SJSA1 (cell line): ENCODE measurements at places on chromosomes 1 and 21. TPM values are rescaled to one million over a fixed set of nuclear protein-coding genes. Genes with fewer than 3 reads are reported as not detected.

DNA sequence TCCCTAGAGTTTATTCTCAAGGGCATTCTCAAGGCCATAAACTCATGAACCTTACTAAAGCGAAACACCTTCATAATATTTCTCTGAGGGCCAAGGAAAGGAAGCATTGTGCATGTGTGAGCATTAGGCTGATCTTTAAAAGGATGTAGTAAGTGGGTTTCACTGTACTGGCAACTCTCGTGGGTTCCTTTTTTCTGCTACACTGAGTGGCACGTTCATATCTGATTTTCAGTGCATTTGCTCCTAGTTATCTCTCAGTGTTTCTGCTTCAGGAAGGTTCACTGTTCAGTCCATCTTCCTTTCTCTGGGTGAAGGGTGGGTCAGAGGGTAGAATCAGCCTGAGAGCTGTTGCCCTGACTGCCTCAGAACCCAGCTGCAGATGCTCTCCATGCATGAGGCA, 192.8 kb upstream of the ADGRL2 start:
- DNase-seq: no peak

GRCh38 chr1:234856845-234857245, 246.9 kb upstream of the IRF2BP2 start:
- DNase-seq: no peak

The RUNX3 gene
- total RNA-seq: 7.3 and 8.8 TPM in 2 replicates

The SPRR2F gene
- not detected in 2 replicates for total RNA-seq

DNA sequence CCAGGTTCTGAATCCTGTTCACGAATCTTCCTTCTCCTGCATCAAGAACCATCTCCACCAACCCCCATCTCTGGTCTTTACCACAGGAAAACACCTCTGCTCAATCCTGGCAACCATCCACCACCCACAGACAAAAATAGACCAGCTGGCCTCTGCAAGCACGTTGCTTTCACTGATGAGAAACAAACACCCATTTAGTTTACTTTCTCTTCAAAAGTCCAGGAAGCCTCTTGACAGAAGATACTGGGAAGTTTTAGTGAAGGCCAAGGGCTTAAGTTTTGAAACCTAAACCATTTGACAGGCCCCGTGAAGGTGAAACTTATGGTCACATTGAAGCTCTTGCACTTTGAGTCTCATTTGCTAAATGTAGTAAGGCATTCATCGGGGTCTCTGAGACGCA, 122.6 kb upstream of the PPP2R5A start:
- peak; percentile 38 for DNase-seq

The MPL gene
- total RNA-seq: not detected in 2 replicates

The ADORA1 gene
- not detected in 2 replicates for total RNA-seq

The OR2T11 gene
- total RNA-seq: not detected in 2 replicates

The GPR89B gene
- 7.8 and 25.2 TPM in 2 replicates for total RNA-seq

GRCh38 chr1:7301664-7301981, 469.5 kb upstream of the VAMP3 start:
- no peak for DNase-seq

- DNase-seq: no peak
Observed at GRCh38 chr1:119422631-119423030, 7.7 kb downstream of the HSD3B2 start.

DNA sequence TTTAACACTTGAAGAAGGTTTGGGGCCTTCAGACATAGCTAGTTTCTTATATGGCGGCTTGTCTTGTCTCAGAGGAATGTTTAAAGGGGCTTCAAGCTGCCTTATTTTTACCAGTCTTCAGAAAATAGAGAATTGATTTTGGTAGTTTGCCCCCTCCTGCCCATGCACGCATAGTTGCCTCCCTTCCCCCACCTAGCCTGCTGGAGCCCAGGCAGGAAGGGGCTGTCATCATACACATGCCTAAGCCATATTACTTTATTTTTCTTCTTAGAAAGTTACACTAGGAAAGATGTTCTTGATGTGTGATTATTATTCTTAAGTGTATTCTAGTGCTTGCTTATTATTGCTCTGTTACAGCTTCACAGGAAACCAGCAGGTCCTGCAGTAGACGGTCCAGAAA, 18.3 kb downstream of the PBX1 start:
- no peak for DNase-seq

The PEF1 gene
- total RNA-seq: 68.6 and 76.2 TPM in 2 replicates

The RBM11 gene
- total RNA-seq: not detected in 2 replicates

- no peak for DNase-seq
Observed at GRCh38 chr1:160646180-160646579, 664 bp downstream of the SLAMF1 start.

- DNase-seq: peak; percentile 55
Observed at GRCh38 chr1:62131093-62131725, 63.4 kb upstream of the L1TD1 start.

The ATP5PF gene
- 119 and 141 TPM in 2 replicates for total RNA-seq

GRCh38 chr1:77888081-77888780, at the start of gene NEXN:
NEXN (plus strand) TSS chr1:77888624; CDS start chr1:77916107, 27,483 bp downstream.
- DNase-seq: peak; percentile 85

DNA sequence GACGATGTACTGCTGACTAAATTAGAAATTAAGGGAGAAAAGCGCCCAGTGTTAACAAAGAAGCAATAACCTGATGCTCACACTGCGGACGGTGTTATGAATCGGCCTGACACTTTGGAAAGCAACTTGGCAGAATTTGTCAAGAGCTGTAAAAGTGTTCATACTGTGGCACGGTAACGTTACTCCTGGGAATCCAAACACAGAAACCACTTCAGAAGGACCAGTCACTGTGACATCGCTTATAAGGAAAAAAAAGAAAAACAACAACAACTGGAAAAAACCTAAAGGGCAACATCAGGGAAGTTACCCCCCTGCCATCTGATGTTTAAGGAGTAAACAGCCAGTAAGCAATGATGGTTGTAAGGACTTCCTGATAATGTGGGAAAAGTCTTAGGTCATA, 27.7 kb downstream of the CAPZB start:
- DNase-seq: no peak

- DNase-seq: no peak
Observed at GRCh38 chr1:233005156-233005555, 54.7 kb downstream of the NTPCR start.

GRCh38 chr1:154405747-154406571, 816 bp downstream of the IL6R start:
- DNase-seq: peak; percentile 88

DNA sequence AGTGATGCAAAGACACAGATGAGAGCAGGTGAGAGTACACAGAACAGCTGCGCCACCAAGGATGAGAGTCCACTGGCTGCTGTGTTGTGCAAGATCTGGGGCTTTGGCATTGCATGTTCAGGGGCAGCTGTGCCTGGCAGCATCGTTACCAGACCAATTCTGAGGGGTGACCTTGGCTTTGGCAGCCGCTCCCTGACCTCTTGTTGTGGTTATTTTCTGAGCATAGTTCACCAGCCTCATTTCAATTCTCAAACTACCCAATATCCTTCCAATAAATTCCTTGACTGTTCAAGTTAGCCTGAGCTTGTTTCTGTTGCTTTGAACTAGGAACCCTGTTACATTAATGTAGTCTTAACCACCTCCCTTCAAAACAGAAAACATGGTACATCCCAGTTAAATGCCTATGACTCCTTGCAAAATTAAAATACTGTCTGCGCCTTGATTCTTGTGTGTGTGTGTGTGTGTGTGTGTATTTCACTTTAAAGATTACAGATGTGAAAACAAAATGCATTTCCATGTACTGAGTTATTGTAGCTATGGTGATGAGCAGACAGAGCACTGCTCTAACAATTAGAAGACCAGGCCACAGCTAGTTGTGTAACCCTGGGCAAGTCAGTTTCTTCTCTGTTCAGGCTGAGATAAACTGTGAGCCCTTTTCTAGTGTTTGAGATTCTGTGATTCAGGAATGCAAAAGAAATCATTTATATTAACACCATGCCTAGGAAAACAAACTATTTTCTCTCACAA, 106.3 kb upstream of the GUCA2B start:
- no peak for DNase-seq

DNA sequence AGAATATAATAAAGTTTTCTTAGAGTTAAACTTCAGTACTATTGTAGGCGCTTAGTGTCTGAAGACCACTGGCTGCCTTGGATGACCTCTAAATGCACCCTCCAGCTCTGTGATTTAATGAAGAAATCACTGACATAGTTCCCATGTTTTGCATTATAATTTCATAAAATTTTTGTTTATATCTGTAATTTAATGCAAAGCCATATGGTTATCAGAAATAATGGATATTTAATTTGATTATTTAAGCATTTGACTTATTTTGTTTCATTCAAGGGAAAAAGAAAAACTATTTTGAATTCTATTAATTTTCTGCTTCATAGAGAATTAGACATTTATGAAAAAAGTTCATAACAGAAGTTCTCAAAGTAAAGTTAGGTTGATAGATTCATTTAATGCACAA, 18.6 kb downstream of the CRB1 start:
- DNase-seq: no peak

The PYHIN1 gene
- not detected in 2 replicates for total RNA-seq

GRCh38 chr1:41751804-41752513, 166.8 kb downstream of the HIVEP3 start:
- no peak for DNase-seq

- DNase-seq: no peak
Observed at GRCh38 chr21:24456358-24456757, 1150.9 kb downstream of the MRPL39 start.

DNA sequence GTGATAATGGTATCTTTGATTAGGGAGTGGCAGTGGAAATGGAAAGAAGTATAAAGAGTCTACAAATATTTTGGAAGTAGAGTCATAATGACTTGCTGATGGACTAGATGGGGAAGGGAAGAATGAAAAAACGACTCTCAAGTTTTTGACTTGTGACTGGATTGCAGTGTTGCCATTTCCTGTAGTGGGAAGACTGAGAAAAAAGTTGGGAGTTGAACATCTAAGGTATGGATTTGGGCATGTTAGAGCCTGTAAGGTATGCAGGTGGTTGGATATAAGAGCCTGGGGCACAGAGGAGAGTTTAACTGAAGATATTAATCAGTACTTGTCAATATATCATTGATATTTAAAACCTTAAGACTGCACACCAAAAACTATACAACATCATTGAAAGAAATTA, 19.4 kb downstream of the DNM3 start:
- no peak for DNase-seq

- no peak for DNase-seq
Observed at GRCh38 chr1:243320224-243320623, 64.4 kb downstream of the SDCCAG8 start.

- no peak for DNase-seq
Observed at GRCh38 chr1:35499652-35500176, 57.5 kb downstream of the KIAA0319L start.

The NCMAP gene
- 0.05 TPM in 1 of 2 replicates, not detected in the other for total RNA-seq

GRCh38 chr1:93244298-93245069, 64.0 kb downstream of the CCDC18 start:
- DNase-seq: no peak

The LAMC2 gene
- 0.18 TPM in 1 of 2 replicates, not detected in the other for total RNA-seq

GRCh38 chr1:59173721-59174120, 123.2 kb upstream of the FGGY start:
- DNase-seq: peak; percentile 34

DNA sequence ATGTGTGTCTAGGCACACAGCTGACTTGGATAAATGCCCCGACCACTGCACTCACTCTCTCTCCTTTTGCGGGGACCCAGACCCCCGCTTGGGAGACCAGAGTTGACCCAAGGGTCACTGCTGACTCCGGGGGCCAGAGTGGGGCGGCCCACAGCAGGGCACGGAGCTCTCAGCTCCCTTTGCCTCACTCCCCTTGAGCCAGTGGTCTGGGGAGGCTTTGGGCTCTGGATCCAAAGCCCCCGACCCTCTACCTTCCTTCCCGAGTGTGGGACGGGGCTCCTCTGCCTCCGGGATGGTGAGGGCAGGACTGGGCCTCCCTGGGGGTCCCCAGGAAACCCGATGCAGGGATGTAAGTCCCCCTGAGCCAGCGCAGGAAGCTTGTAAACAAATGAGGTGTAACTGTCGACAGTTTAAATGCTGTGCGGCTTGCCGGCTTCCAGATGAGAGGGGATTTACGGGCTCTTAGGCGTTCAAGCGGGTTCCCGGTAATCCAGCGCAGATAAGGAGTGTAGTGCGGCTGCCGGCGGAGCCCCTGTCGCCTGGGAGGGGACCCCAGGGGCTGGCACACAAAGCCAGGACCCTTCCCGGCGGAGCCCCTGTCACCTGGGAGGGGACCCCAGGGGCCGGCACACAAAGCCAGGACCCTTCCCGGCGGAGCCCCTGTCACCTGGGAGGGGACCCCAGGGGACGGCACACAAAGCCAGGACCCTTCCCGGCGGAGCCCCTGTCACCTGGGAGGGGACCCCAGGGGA, 7.4 kb downstream of the ACTRT2 start:
- no peak for DNase-seq

GRCh38 chr1:206117151-206117948, at the start of gene AVPR1B:
AVPR1B (minus strand) TSS chr1:206117388; CDS start chr1:206116890, 498 bp downstream.
- no peak for DNase-seq

DNA sequence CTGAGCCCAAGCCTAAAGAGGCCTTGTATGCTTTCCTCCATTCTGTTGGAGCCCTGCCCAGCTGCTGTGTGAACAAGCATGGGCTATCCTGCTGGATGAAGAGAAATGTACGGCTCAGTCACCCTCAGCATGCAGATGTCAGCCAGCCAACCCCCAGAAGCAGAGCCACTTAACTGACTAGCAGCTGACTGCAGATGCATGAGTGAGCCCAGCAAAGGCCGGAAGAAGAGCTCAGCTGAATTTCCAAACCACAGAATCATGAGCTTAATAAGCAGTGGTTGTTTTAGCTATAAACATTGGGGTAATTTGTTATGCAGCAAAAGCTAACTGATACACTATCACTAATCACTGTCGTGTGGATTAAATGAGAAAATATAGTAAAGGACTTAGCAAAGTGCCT, 39.0 kb downstream of the FOXO6 start:
- DNase-seq: no peak

The HSD3B1 gene
- total RNA-seq: not detected in 2 replicates

The NADK gene
- total RNA-seq: 50.4 and 62.1 TPM in 2 replicates

The OR2L3 gene
- not detected in 2 replicates for total RNA-seq

DNA sequence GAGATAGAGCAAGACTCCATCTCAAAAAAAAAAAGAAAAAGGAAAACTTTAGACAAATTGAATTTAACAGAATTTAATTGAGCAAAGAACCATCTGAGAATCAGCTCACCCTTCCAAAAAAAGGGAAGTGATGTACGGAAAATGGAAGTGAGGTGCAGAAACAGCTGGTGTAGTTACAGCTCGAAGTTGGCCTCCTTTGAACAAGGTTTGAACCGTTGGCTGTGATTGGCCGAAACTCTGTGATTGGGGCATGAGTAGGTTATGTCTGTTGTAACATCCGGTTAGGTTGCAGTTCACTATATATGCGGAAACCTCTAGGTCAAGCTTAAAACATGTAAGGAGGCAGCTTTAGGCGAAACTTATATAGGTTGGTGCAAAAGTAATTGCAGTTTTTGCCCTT, 97.9 kb upstream of the KIF26B start:
- DNase-seq: no peak
